Stimulated activated CD4-positive, alpha-beta T cell treated with anti-CD3 and anti-CD28 coated beads, Interleukin-4, amount 100 ng/mL, for 4 hours (primary cell): ENCODE measurements at places on chromosomes 13 and 19.
A peak's percentile ranks its signal among the peaks of the same experiment; 100 is the strongest.

GRCh38 chr19:2376784-2377519 lies 16.9 kb downstream of the TMPRSS9 start:
- no peak for DNase-seq

DNA sequence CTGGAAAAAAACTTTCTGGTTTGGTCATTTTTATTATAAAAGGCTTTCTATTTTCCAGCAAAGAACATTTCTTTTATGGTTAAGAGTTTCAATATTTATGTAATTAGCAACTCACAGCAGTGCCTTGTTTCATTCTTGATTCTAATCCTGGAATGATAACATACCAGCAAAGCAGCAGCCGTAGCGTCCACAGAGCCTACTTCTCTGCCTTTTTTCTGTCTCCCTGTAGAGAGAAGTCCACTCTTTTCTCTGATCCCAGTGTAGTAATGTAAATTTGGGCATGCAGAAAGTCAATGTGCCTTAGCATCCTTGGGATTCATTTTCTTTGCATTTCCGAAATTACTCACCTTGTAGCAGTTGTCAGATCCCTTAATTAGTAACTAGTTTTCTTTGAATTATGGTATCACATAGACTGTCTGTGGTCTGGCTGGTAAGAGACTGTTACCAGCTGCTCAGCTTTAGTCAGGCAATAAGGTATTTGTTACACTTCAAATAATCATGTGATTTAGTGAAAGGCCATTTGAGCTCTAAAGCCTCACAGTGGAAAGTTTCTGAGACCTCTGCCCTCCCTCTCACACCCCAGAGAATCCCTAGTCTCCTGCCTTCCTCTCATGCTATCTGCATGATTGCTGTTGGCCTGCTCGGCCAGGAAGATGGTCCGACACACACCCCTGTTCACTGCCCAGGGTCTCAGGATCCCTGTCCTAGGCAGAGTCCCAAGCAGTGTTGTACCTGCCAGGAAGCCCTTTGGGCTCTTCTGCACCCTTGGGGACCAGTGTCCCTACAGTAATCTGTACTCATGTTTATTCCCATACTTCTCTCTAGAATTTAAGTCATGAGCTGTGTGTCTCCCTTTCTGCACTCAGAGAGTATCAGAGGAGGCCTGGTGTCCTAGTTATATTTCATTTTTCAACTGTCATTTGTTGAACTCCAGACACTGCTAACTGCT lies 86.3 kb downstream of the LRCH1 start:
- DNase-seq: no peak

- DNase-seq: no peak
Measured at GRCh38 chr19:8020681-8021080, 15.2 kb upstream of the ELAVL1 start.

GRCh38 chr13:67119481-67119894 lies 110.6 kb downstream of the PCDH9 start:
- no peak for DNase-seq

DNA sequence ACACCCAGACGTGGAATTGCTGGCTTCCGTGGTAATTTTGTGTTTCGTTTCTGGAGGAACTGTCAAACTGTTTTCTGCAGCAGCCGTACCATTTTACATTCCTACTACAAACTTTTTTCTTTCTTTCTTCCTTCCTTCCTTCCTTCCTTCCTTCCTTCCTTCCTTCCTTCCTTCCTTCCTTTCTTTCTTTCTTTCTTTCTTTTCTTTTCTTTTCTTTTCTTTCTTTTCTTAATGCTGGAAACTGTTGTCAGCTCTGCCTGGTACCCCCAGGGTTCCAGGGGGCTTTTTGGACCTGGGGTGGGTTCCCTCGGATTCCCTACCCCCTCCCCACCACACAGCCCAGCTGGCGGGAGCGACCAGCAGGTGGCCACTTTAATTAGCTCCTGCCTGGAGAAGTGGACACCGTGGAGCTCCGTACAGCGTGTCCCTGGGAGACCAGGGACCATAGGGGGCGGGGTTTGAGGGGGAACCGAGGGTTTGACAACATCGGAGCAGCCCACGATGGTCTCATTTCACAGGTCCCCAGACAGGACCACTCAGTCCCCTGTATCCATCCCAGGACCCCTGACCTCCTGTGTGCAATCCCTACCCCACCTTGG lies 24.4 kb downstream of the CELF5 start:
- no peak for DNase-seq

DNA sequence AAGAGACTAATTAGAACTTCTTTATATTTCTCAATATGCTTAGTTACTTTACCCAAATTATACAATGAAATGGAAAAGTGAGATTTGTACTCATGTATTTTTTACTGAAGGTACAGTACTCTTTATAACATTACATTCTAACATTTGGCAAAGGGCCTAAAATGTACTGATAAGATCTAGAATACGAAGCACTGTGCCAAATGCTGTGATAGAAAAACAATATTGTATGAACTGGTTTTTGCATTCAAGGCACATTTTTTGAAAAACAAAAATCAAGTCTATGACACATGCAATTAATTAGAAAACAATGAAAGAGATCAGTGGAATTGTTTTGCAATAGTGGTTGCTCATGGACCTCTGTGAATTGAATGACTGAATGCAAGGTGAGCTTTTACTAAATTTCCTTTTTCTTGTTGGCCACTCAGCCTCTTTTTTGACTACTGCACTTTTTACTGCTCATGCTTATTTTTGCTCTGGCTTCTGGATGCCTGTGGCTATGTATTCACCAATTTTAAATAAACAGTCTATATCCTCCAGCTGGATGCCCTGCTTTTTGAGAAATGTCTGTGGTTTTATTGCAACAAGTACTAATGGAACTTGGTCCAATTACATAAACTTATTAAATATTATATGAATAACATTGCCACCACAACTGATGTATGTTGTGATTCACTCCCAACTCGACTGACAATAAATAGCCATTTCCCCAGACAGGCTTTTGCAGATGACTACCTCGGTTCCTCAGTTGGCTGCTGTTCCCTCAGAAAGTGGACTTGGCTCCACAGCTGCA lies 41.4 kb upstream of the OBI1 start:
- no peak for DNase-seq

- no peak for DNase-seq
Measured at GRCh38 chr19:41447732-41448332, 4.9 kb downstream of the ERICH4 start.

- no peak for DNase-seq
Measured at GRCh38 chr13:84865783-84866221, 933.4 kb downstream of the SLITRK6 start.

DNA sequence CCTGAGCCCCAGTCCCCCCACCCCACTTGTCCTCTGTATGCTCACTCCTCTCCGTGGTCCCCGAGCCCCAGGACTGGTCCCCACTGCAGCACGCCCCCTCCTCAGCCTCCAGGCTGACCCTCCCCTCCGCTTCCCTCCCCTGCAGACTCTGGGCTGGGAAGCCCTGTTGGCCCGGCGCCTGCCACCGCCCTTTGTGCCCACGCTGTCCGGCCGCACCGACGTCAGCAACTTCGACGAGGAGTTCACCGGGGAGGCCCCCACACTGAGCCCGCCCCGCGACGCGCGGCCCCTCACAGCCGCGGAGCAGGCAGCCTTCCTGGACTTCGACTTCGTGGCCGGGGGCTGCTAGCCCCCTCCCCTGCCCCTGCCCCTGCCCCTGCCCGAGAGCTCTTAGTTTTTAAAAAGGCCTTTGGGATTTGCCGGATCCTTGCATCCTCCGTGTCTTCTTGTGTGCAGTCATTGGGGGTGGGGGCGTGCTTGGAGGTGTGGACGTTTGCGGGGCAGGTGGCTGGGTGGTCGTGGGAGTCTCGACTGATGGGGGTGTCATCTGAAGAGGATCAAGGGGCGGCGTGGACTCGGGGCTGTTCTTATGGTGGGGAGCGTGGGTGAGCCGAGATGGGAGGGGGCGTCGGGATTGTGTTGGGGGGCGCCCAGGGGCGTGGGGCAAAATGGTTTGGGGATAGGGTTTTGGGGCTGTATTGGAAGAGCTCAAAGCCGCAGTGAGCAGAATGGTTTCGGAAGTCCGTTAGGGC lies 3.5 kb downstream of the PTGER1 start:
- DNase-seq: no peak

DNA sequence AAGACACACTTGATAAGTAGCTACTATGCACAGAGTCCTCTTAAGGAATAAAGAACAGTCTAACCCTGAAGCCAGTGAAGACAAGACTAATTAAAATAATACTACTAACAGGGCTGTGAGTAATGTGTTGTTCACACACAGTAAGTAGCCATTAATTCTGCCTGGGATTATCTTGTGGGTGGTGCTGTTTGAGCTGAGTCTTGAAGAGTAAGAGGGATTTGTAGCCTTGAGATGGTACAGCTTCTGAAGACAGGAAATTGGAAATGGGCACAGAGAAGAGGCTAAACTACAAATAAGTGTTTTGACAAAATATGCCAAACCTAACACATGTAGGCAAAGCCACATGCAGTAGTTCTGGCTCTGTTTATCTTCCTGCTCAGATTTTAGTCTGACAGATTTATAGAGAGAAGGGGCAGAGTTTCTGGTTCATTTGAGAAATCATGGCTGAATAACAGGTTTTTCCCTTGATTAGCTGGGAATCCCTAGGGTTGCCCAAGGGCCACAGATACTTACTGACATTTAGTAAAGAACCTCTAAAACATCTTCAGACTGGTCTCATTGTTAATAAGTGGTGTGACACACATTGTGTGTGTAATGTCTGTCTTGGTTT lies 38.0 kb downstream of the ITGBL1 start:
- no peak for DNase-seq

- DNase-seq: no peak
Measured at GRCh38 chr19:31448221-31448657, 99.0 kb upstream of the TSHZ3 start.

DNA sequence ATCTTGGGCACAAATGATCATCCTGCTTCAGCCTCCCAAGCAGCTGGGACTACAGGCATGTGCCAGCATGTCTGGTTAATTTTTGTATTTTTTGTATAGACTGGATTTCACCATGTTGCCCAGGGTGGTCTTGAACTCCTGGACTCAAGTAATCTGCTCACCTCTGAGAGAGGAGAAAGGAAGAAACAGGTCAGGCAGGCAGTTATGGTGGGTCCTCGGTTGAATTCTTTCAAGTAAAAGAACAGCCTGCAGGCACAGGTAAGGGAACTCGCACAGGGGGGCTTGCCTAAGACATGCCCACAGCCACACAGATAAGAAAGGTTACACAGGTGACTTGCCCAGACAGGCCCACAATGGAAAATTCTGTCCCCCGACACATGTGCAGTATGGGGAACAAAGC lies 34.8 kb upstream of the CYSLTR2 start:
- no peak for DNase-seq

DNA sequence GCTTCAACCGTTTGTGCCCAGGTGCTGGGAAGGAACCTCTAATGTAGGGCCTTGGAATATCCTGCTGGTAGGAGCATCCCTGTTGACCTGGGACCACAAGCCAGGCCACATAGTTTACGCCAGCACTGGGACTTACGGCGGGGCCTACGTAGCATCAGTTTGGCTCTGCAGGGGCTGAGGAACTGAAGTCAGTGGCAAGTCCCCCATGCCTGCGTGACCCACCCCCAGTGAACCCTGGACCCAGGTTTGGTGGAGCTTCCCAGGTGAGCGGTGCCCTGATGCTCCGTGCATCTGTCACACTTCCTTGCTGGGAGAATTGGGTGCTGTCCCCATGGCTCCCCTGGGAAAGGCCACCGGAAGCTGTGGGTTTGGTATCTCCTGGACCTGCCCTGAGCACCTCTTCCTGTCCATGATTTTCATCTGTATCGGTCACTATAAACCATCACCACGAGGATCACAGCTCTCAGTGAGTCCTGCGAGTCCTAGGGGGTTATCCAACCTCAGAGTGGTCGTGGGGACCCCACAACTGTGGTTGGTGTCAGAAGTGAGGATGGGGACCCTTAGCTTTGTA lies 9.9 kb downstream of the SIGLEC11 start:
- no peak for DNase-seq

- no peak for DNase-seq
Measured at GRCh38 chr19:42816894-42817293, 51.4 kb upstream of the PSG8 start.

DNA sequence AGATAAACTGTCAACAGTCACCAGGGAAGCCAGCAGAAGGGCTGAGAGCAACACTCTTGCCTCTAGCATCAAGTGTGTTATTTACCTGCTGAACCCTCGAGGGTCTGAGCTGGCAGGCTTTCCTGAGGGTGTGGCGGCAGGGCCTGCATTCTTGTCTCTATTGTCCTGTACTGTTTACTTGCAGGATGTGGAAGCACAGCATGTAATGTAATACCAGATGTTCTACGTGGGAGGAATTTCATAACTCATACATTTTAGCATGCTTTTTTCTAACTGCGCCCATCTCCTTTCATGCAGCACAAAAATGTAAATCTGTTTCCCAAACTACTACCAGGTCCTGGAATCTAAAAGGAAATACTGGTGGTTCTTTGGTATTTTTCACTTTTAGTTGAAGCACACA lies 153.1 kb downstream of the RGCC start:
- no peak for DNase-seq

- no peak for DNase-seq
Measured at GRCh38 chr13:109738298-109738746, 48.1 kb downstream of the IRS2 start.

- DNase-seq: no peak
Measured at GRCh38 chr19:33745297-33745696, 51.4 kb upstream of the KCTD15 start.

GRCh38 chr13:28653111-28653510 lies 5.8 kb upstream of the POMP start:
- DNase-seq: no peak

- DNase-seq: no peak
Measured at GRCh38 chr13:47549219-47549752, 451.8 kb downstream of the SUCLA2 start.

GRCh38 chr19:30222992-30223865 lies 149.0 kb upstream of the ZNF536 start:
- no peak for DNase-seq

GRCh38 chr13:49791711-49792549 lies 552 bp downstream of the KPNA3 start:
- peak; percentile 34 for DNase-seq

DNA sequence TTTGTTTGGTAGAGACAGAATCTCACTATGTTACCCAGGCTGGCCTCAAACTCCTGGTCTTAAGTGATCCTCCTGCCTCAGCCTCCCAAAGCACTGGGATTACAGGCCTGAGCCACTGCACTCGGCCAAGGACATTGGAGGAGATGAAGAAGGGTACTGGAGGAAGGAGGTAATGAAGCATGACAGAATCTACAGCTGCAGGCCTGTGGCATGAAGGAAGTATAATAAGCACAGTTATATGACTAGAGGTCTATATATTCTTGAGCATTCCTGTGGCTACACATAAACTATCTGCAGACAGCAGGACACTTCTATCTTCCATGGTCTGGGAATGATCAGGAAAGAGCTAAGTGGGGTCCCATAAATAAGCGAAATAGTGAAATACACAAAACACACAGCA lies 18.2 kb downstream of the ZNF565 start:
- no peak for DNase-seq
